ENCODE measurements at places on chromosomes 1 and 21.

GRCh38 chr1:77447669-77448068, 165.8 kb downstream of the AK5 start:
- DNase-seq = no peak

DNA sequence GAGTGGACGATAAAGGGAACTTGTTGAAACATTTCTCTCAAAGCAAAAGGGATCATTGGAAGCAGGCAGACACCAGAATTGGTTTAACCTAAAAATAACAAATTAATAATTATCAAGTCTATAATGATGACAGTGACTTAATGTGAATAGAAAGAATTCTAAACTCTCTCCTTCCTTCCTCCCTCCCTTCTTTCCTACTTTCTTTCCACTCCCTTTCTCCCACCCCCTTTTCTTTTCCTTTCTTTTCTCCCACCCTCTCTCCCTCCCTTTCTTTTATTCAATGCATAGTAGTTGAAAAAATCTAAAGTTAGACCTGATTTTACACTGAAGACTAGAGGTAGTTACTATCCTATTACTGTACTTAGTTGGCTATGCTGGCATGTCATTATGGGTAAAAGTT, 55.7 kb downstream of the PTPRC start:
- DNase-seq = no peak

DNA sequence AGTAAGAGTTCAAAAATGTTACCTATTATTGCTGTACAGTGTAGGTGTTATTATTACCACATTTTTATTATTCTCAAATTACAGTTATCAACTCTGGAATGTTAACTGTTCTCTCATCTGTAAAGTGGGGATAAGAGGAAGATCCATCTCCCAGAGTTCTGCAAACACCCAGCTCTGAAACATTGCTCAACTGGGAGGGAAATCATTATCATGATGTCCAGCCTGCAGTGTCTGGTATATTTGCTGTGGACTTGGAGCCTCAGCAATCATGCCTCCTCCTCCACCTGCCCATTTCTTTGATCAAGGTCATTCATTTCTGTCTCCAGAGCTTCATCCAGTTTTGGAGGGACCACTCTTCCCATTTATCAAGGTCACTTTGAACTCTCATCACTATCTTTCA, 39.4 kb downstream of the C8A start:
- no peak for DNase-seq

DNA sequence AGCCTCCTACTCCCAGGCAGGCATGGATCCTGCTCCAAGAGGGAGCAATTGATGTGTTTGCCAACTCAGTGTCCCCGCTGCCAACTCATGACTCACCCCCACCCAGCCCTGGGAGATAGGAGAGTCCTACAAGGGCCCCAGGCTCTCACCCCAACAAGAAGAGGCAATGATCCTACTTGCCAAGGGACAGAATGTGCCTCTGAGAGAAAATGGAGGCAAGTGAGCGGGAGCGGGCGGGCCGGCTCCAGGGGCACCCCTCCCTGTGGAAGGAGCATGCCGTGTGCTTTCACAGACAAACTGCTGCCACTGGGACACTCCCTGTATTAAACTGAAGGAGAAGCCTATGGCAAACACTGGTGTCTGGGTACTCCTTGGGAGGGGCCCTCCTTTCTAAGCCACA, 16.7 kb downstream of the PKP1 start:
- DNase-seq = no peak

- peak; percentile 84 for DNase-seq
Observed at GRCh38 chr1:171486048-171486519, 754 bp downstream of the PRRC2C start.

DNA sequence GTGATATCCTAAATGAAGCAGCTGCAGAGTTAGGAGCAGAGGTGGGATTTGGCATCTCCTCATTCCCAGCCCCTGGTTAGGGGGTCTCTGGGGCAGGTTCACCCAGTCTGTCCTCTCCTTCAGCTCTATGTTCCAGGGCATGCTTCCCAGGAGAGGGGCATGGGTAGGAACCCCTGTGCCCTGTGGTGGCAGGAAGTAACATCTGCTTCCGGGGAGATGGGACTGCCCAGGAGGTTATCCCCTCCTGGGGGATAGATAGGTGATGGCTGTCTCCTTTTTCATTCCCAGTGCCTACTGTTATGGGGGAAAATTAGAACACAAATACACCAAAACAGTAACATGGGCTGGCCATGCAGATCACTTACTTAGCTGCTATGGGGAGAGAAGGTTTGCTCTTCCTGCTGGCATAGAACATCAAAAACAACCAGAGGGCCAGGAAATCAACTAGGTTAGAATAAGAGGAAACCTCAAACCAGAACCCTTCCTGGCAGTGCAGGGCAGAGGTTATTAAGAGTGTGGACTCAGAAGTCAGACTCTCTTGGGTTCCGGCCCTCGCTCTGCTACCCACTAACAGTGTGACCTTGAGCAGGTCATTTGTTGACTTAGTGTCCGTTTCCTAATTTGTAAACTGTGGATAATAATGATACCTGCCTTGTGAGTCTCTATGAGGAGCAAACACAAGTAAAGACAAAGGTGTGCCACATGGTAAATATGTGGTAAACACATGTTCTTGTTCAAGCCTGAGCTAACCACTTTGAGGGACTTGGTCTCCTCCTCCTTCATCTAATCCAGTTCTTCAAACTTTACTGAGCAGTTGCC, 157.8 kb upstream of the JUN start:
- peak; percentile 74 for DNase-seq

GRCh38 chr1:169584483-169585144, 1.7 kb downstream of the F5 start:
- no peak for DNase-seq

GRCh38 chr1:43913051-43913501, 20.5 kb upstream of the ARTN start:
- DNase-seq = no peak

- DNase-seq = no peak
Observed at GRCh38 chr1:240608707-240609106, 3.2 kb downstream of the GREM2 start.

DNA sequence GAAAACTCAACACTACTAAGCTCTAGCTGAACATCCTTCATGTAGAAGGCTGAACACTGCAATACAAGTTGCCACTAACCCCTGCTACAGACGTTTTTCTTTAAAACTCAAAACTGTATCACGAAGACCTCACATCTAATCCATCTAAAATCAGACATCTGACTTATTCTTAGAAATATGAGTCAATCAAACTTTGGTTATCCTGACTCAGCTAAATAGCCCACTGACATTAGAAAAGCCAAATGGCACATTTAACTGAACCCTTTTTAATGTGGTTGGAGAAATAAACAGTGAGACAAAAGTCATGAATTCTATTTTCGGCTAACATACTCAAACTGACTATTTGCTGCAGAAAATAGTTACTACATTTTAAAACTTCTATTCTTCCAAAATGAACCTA, 35.6 kb downstream of the WLS start:
- DNase-seq = no peak

GRCh38 chr1:204520834-204521709, 4.9 kb downstream of the MDM4 start:
- peak; percentile 87 for DNase-seq

- no peak for DNase-seq
Observed at GRCh38 chr1:24393892-24394291, 19.7 kb downstream of the STPG1 start.

- DNase-seq = no peak
Observed at GRCh38 chr21:27371115-27371974, 404.5 kb upstream of the ADAMTS5 start.

- DNase-seq = no peak
Observed at GRCh38 chr21:38821248-38821647, 15.5 kb downstream of the ETS2 start.

DNA sequence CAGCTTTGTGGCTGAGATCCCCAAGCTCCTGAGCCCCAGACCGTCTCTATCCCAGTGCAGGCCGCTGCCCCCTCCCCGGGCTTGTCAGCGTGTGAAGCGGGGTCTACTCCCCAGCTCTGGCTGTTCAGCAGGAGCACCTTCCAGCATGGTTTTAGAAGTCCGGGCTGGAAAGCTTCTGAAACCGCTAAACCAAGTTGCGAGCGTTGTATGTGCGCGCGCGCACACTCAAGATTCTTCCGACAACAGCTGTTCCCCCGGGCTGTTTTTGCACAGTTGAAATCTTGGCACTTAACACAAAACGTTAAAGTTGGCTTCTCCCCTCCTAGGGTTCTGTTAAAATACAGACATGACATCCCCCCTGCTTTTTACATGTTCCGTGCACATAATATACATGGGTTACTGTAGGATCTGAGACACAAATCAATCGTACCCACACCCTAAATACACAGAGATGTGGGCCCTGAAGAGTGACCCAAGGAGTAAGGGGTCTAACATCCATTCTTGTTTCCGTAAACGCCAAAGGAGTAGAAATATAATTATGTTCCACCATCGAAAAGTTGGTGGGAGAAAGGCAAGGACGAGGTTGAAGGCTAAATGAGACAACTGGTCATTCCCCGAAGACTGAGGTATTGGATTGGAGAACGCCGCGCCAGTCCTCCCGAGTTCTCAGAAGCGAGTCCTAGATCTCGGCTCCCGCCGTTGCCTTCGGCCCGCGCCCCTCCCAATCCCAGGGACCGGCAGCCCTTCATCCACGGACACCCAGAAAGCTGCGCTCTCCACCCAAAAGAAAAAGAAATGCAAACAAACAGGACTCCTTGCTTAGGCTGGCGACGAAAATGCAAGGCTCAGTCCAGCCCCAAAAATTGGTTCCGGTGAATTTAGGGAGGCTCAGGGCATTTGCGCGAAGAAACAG, 1.3 kb downstream of the TBX15 start:
- DNase-seq = no peak

- no peak for DNase-seq
Observed at GRCh38 chr21:36992671-36993070, 13.8 kb upstream of the RIPPLY3 start.

DNA sequence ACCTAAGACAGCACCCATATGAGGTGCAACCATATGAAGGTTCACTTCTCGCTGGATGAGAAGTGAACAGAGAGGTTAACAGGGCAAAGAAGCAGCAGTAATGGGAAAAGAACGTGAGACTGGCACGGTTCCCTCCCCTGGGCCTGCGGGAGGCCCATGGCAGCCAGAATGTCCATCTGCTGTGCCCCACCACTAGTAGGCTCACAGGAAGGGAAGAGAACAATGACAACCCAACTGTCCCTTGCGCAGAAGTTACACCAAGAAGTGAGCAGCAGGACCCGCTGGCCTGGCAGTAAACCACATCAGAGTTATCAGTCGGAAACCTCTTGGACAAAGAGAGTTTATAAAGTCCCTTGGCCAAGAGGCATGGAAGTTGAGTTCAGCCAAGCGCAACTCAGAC, 11.3 kb downstream of the HIVEP3 start:
- no peak for DNase-seq

- no peak for DNase-seq
Observed at GRCh38 chr1:71362076-71362475, 281.2 kb upstream of the ZRANB2 start.

DNA sequence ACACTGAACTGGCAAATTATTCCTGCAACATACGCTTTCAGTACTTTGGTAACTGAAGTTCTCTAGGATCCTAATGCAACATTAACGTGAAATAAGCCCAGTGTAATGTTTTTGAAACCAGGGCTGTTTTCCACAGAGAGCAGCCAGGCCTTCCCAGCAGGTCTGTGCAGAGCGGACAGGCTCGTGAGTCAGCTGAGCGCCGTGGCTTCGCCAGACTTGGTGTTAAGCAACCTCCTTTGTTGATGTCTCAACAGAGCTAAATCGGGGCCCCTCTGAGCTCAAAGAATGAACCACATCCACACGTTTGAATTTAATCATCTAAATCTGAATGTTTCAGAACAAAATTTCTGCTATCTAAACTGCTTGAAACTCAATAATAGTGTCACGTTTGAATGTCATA, 181.8 kb upstream of the FMN2 start:
- no peak for DNase-seq

DNA sequence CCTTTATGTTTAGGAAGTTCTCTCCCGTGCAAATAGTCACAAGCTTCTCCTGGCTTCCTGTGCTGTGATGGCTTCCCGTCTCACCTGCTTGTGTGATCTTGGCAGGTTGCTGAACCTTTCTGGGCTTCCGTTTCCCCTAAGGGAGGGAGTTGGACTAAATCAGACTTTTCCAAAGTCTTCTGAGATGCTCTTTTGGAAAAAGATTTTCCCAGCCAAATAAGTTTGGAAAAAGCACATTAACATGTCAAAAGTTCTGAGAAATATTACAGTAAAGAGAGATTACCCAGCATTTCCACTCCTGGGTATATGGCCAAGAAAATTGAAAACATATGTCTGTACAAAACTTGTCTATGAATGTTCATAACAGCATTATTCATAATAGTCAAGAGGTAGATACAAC, 36.0 kb upstream of the TENT5C start:
- DNase-seq = no peak

- DNase-seq = no peak
Observed at GRCh38 chr1:85172684-85173337, 28.0 kb downstream of the SYDE2 start.

GRCh38 chr1:152546704-152547103, 19.9 kb downstream of the LCE3E start:
- no peak for DNase-seq

GRCh38 chr1:16083486-16083885, 10.0 kb upstream of the FAM131C start:
- DNase-seq = no peak

- DNase-seq = no peak
Observed at GRCh38 chr1:12113433-12114339, 50.6 kb downstream of the TNFRSF8 start.

GRCh38 chr1:24919791-24920532, 10.1 kb downstream of the RUNX3 start:
- no peak for DNase-seq

DNA sequence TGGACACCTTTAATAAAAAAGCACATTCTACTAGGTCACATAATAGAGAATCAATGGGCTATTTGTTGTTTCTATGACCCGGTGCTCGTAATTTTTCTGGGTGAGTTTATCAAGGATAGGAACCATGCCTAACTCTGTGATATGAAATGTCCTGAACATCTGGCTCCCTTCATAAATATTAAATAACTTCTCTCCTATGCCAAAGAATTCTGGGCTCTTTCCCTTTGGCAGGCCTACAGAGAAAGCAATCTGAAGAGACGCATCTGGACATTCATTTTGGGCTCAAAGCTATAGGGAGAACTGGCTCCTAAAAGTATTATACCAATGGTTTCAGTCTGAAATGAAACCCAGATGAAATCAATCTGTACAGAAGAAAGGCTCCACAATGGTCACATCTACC, 38.8 kb upstream of the ANGPTL7 start:
- no peak for DNase-seq

GRCh38 chr1:55323760-55324159, 108.6 kb upstream of the USP24 start:
- no peak for DNase-seq

DNA sequence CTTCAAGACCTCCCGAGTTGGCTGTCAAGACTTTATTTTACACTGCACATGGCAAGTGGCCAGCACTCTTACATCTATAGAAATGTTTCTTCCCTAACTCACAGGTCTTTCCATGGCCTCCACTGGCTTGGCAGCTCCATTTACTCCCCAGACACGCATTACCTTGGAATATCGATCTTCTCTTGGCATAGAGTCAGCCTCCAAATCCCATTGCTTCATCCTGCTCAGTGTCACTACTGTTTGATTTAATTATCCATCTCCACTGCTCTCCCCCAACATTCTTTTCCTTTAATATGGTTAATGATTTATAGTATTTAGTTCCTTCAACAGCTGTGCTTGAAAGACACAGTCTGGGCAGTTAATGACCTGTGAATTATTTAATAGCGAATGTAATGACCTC, 241.2 kb upstream of the MAP1LC3C start:
- no peak for DNase-seq

- DNase-seq = no peak
Observed at GRCh38 chr1:7578206-7578605, 192.9 kb upstream of the VAMP3 start.

Data from stimulated activated naive CD4-positive, alpha-beta T cell (primary cell).